NCI-H2029 treated with DMSO at 0.1 percent for 48 hours (cell line): ENCODE measurements at places on chromosomes 16 and 17.

- DNase-seq: no peak
Measured at GRCh38 chr17:50362661-50363060, 10.3 kb downstream of the MRPL27 start.

GRCh38 chr17:60947100-60947499 lies 269.4 kb downstream of the BCAS3 start:
- no peak for DNase-seq

DNA sequence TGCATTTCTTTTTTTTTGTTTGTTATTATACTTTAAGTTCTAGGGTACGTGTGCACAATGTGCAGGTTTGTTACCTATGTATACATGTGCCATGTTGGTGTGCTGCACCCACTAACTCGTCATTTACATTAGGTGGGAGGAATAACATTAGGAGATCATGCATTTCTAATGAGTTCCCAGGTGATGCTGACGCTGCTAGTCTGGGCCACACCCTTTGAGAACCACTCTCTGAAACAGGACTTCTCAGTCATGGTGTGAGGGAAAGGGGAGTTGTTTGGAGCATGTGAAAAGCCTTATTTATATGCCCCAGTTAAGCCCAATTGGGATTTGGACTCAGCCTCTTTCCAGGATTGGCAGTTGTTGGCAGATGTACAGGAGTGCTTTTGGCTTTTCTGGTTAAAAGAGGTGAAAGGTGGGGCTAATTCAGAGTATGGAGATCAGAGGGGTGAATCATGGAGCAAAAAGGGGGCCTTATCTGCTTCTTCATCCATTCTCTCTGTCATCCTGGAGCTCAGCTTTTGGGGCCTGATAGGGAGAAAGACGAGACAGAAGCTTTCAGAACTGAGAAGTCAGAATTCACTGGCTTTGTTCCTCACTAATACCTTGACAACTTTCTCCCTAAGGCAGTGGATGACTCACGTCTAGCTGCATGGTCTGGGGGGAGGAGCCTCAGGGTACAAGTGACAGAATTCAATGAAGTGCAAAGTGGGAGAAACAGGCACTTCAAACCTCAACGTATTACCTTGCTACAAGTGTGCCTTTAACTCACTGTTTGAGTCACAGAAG lies 180.0 kb upstream of the CACNG3 start:
- DNase-seq: no peak

- DNase-seq: no peak
Measured at GRCh38 chr16:8430401-8430800, 159.9 kb downstream of the TMEM114 start.

DNA sequence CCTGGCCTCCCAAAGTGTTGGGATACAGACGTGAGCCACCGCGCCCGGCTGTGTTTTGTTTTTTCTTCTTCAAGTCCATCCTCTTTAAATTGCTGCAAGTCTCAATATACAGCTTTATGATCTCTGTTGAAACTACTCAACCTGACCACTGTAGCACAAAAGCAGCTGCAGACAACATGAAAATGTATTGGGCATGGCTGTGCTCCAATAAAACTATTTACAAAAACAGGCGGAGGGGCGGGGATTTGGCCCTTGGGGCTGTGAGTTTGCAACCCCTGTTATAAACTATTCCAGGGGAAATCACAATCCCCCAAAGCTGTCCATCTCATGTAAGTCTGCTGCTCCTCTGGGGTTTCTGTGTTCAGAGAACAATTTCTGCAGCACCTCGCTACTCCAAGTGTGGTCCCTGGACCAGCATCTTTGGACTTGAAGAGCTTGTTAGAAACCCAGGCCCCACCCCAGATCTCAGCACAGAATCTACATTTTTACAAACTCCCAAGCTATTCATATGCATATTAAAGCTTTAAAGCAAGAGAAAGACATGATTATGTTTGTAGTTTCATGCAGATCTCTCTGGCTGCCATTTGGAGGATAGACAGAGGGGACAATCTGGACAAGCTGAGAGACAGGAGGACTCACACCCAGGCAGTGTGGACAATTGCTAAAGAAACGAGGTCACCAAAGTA lies 33.6 kb downstream of the TEKT5 start:
- no peak for DNase-seq

DNA sequence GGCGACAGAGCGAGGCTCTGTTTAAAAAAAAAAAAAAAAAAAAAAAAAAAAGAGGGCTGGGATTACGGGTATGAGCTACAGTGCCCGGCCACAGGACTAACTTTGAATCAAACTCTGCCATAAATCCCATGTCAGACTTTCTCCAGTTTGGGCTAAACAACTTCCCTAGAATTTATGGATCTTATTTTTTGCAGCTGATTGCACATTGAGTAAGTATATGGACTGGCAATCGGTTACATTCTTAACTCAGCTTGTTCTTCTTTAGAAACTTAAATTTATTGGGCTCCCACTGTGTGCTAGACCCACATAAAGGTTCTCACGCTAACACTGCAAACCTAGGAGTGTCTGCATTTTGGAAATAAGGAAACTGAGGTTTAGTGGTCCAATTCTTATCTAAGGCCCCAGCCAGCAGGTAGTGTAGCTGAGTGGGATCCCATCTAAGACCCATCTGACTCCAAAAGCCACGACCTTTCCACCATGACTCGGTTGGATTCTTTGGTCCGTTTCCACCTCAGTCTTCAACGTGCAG lies 718 bp upstream of the CBFB start:
- no peak for DNase-seq

DNA sequence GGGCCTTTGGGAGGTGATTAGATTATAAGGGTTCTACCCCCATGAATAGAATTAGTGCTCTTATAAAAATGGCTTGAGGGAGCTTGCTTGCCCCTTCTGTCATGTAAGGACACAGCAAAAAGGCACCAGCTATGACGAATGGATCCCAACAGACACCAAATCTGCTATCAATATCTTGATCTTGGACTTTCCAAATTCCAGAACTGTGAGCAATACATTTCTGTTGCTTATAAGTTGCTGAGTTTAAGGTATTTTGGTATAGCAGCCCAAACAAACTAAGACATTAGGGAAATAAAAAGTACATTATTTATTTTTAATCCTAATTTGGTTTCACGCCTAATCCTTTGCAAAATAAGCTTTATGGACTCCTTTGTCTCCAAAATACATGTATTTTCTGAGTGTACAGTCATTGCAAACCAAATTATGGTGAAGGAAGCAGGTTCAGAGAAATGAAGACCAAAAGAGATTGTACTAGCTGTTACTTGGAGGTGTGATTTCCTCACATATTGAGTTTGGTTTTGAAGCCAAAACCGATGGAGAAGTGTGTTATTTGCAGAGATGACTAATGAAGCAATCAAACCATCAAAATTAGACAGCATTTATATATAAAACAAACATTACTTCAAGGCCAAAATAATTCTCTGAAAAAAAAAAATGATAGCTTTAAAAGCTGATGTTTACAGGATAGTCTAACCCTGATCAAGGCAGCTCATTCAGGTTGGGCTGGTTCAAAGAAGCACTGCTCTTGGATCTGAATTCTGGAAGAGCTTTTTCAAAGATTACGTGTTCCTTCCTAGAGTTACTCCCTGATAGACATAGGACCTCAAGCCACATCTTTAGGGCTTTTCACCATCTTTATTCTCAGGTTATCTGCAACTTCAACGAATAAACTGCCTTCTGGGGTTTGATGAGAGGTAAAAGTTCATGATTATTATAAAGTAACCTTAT lies 71.6 kb downstream of the MYO1D start:
- no peak for DNase-seq
